ENCODE measurements at places on chromosomes 12 and 14.

GRCh38 chr12:1272142-1272541 is 281.1 kb downstream of the ERC1 start:
- no peak for DNase-seq

GRCh38 chr12:38417101-38417500 is 100.5 kb downstream of the ALG10B start:
- no peak for DNase-seq

- no peak for DNase-seq
Observed at GRCh38 chr12:22744197-22744596, 119.2 kb downstream of the ETNK1 start.

GRCh38 chr12:115199831-115200230 is 515.9 kb upstream of the TBX3 start:
- DNase-seq, result no peak

- DNase-seq, result no peak
Observed at GRCh38 chr12:8678661-8679111, 16.1 kb upstream of the MFAP5 start.

DNA sequence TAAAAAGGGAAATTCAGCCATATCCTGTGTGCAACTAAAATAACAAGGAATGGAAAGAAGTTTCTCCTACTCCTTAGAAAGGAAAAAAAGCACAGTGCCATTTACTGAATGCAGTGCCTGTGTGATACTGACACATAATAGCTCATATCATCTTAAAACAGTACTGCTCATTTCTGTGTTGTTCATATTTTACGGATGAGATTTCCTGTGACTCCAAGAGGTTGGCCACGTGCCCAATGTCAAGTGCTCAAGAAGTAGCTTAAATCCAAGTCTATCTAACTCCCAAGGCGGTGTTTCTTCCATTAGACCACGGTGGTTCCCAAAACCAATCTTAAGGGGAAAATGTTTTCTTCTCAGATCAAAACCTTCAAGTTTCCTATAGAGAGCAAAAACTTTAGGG is 20.0 kb downstream of the MAP3K9 start:
- DNase-seq, result no peak

GRCh38 chr12:11499806-11500187 is 104.4 kb upstream of the PRB2 start:
- DNase-seq, result no peak

DNA sequence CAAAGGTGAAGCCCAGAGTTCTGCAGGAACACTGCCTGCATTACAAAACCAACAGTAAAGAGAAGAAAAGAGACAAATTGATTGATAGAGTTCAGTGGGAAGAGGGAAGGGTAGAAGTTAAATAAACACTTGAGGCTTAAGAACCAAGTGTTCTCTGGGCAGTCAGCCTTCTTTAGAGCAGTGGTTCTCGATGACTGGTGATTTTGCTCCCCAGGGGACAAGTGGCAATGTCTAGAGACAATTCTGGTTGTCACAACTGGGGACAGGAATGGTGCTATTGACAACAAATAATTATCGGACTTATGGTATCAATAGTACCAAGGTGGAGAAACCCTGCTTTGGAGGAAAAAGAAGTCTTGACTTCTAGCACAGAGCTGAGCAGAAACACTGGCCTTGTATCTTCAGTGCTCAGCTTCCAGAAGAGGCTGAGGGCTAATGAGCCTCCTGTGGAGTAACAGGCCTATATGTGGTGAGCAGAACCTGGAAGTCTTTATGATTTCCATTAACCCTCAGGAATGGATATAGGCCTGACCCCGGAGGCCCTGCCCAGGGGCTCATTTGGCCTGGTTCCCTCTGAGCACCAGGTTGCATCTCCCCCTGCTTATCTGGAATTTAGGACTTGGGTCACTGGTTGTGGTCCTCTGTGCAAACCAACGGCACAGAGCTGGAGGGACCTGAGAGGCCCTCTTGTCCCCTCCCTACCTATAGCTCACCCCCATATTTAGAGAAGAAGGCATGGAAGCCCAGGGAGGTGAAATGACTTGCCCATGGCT is 204.6 kb upstream of the PWP1 start:
- no peak for DNase-seq

DNA sequence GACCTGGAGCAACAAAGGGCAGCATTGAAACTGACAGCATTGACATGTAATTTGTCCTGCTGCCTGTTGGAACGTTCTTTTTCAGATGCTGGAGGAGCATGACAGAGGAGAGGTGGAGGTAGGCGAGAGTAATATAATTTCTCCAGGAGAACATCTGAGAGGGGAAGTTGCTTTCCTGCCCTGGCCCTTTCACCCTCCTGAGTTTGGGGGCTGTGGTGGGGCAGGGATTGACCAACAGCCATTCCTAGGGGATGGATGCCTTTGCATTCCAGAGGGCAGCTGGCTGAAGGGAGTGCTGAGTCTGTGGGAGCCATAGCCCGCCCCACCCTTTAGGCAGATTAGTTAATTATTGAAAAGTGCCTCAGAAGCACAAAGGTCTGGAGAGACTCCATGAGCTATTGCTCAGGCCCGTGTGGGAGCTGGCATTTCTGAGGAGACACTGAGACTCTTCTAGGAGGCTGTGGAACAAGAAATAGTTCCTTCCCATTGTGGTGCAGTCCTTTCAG is 73.5 kb downstream of the ARF6 start:
- no peak for DNase-seq

DNA sequence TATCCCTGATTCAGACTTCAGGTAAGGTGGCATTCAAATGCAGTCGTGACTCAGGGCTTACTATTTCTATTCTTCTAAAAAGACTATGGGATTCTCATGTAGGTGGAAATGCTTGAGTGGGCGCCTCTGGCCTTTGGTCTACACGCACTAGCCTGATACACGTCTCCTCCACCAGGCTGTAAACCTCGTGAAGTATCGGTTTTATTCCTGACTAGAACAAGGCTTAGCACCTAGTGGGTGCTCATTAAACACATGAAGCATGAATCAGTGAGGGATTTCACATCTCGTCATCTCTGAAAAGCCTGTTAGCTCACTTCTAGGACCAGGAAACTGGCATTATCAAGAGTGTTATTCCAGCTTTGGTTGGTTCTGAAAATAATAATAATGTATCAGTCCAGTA is 17.7 kb upstream of the HNF1A start:
- peak; percentile 60 for DNase-seq

DNA sequence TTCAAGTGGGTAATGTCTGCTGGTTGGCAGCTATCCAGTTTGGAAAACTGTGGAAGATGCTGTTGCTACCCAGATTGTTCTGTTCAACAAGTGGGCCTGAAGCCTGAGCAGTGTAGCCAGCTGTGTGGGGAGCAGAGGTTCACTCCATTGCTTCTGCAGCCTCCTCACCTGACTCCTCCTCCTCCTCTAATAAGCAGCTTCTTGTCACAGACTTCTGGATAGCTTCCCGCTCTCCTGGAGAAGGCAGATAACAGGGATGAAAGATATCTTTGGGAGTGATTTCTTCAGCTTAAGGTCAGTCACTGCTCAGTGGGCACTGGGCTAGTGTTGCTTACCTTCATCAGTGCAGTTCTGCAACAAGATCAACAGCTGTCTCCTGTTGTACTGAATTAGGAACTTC is 2.0 kb downstream of the POP5 start:
- DNase-seq, result no peak

DNA sequence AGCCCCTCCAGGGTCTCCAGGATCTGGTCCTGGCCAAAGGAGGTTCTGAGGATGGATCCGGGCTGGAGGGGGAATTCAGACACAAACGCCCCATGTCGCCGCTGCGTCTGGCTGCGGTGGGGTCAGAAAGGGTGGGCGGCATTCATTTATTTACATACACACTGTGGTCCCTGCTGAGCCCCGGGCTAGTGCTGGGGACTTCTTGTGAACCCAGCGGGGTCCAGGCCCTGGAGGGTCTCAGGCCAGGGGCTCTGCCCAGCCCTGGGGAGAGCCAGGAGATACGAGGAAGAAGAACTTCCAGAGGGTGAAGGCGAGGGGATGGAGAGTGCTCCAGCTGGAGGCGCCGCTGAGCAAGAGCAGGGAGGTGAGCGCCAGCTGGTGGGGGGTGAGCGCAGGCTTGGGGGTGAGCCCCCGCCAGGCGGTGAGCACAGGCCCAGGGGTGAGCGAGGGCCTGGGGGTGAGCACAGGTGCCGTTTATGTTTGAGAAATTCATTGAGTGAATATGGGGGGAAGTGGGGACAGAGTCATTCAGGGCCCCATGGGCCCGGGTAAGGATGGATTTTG is 68.1 kb downstream of the NCOR2 start:
- no peak for DNase-seq

DNA sequence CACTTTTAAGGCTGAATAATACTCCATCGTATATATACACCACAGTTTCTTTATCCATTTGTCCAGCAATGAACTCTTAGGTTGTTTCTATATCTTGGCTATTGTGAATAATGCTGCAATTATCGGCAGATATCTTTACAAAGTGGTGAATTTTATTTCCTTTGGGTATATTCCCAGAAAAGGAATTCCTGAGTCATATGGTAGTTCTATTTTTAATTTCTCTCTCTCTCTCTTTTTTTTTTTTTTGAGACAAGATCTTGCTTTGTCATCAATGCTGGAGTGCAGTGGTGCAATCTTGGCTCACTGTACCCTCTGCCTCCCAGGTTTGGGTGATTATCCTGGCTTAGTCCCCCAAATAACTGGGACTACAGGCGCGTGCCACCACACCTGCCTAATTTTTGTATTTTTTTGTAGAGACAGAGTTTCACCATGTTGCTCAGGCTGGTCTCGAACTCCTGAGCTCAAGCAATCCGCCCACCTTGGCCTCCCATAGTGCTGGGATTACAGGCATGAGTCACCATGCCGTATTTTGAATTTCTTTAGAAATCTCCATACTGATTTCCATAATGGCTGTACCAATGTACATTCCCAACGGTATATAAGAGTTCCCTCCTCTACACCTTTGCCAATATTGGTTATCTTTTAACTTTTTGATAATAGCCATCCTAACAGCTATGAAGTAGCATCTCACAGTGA is 98.4 kb downstream of the EFCAB11 start:
- no peak for DNase-seq

DNA sequence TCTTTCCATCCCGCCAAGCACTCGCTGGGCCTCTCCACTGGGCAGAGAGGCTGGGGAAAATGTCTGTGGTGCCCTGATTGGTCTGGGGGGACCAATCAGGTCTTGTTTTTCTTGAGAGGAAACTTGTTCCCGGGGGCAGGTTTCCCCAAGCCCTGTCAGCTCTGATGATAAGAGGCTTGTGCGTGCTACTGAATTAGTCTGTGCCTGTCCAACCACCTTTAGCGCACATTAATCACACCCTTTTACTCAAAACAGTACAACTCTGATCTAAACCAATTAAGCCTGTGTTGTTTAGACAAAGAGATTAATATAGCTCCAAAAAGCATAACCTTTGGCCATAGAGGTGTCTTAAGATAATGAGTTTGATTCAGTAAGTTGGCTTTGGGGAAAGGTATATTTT is 580.4 kb downstream of the VRK1 start:
- DNase-seq, result no peak

DNA sequence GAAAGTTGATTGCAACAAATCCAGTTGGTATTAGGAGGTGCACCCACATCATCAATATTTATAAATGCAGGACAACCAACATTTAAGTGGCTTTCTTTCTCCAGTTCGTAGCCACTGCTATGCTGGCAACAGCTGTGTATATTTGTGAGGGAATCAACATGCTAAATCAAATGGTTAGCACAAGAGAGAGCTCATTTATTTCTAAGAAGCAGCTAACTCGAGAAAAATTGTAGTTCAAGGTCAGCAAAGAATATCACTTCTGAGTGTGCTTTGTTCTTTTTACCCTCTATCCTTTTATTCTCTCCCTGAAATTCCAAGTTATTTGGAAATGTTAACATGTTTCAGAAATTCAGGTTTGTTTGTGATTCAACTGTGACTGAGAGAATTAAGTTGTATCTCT is 137.3 kb downstream of the NAV3 start:
- no peak for DNase-seq

DNA sequence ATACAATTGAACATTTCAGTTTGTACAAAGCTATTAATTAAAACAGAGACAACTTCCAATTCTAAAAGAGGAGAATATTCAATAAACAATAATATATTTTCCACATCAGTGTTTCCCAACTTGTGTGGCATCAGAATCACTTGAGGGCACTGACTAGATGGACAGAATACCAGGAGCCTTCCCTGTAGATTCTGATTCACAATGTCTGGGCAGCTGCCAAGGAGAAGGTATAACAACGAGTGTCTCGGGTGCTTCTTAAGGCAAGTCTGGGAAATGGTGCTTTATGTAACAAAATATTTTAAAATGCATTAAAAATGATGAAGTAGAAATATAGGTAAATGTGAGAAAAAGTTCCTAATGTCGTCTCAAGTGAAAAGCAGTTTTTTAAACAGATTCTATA is 26.2 kb downstream of the GALC start:
- DNase-seq, result no peak

- no peak for DNase-seq
Observed at GRCh38 chr12:26452511-26452910, 257.1 kb downstream of the SSPN start.

DNA sequence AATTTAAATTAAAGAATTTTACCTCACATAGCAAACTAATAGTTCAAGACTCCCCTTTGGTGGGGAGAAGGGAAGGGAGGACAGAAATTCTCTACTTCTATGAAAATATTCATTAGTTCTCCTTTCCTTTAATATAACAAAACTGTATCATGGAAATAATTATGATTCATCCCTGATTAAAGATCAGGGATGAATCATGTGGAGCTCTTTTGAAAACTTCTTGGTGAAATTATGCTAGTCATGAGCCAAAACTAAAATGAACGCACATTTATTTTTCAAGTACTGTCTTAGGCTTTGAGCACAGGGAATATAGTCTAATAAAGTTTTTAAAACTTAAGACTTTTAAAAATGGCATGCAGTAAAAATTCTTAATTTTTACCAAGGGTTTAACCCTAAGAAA is 17.1 kb downstream of the TMBIM4 start:
- no peak for DNase-seq

- DNase-seq, result no peak
Observed at GRCh38 chr14:51507511-51507905, 144.2 kb upstream of the FRMD6 start.

- DNase-seq, result no peak
Observed at GRCh38 chr14:92863286-92864080, 59.5 kb upstream of the CHGA start.

- no peak for DNase-seq
Observed at GRCh38 chr14:93036652-93037345, 78.9 kb downstream of the ITPK1 start.
